ENCODE measurements at places on chromosomes 1 and 21.

GRCh38 chr1:80066060-80066459 lies 1059.5 kb upstream of the ADGRL4 start:
- DNase-seq = no peak

DNA sequence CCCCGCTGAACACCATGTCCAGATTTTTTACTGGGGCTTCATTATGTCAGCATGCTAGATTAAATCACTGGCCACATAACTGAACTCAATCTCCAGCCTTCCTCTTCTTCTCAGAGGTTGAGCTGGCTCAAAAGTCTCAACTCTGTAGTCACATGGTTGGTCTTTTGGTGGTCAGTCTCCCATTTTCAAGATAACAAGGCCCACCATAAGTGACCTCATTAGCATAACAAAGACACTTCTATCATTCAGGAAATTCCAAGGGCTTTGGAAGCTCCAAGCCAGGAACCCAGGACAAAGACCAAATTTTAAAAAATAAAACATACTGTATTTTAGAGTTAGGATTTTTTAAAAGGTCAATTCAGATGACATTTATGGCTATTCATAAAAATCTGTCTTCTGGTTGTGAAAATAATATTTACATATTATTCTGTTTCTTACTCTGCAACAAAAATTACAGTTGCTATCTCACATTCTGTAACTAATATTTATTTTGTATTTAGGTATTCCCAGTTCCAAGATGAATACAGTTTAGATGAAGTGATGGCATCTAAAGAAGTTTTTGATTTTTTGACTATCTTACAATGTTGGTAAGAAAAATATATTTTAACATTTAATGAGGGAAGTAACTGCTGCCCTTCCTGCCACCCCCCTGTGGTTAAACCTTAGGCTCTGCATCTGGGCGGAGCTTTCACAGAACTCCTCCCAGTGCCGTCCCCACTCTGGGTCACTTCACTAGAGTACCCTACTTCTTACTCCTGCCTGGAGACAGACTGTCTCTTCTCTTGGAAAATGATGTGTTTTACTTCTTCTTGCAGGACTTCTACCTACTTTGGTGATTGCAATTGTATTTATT lies 49.3 kb downstream of the SCP2 start:
- peak; percentile 26 for DNase-seq

GRCh38 chr1:229629261-229629660 lies 3.2 kb downstream of the URB2 start:
- DNase-seq = no peak

DNA sequence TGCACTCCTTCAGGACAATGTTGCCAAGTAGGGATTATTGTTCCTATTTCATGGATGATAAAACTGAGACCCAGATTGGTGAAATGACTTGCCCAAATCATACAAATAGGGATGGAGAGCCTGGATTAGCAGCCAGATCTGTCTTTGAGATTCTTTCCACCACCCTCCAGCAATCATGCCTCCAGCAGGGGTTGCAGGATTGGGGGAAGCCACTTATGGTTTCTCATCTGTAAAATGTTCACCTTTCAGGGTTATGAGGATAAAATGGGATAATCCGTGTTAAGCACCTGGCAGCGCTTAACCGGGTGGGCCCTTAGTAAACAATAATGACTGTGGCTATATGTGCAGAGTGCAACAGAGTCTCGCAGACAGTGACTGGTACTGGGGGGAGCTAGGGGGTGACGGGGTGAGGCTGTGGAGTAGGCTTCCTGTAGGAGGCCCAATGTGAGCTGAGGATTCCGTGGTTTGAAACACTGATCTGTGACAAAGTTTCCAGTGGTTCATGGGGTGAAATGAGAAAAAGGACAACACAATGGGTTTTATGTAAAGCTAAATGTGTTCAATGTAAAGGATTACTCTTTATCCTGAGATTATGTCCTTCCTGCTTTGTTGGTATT lies 33.7 kb upstream of the FOXO6 start:
- no peak for DNase-seq

DNA sequence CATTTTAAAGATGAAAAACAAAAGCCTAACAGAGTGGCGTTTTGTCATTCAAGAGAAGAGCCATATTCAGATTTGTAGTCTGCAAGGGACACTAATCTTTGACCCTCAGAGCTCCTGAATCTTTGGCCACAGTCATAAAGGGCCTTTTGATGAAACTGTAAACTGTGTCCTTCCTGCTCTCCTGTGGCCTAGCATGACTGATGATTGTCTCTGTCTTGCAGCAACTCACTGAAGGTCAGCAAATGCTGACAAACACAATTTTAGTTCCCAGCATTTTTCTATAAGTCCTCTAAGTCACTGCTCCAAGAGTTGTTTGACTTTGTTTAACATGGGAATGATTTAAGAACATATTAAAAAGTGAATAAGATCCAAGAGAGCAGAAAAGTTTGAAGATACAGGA lies 55.3 kb upstream of the PRELP start:
- no peak for DNase-seq

- no peak for DNase-seq
Measured at GRCh38 chr1:229012823-229013222, 258.1 kb upstream of the RAB4A start.

- no peak for DNase-seq
Measured at GRCh38 chr1:209613400-209614150, 30.1 kb downstream of the CAMK1G start.

DNA sequence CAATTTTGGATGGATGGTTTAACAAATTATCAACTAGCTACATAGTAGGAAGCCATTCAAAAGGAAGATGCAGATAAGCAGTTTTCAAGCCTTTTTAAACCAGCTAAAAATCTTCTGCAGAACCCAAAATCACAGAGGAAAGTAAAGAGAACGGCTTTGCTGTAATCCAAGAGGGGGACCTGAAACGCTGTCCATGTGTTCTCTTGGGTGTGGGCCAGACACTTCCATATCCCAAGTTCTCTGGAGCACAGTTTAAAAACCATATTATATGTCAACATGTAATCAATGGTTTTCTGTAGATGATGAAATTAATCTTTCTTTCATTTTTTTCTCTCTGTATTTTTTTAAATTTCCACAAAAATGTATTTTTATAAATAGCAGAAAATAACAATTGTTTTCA lies 90.5 kb downstream of the SELENOF start:
- no peak for DNase-seq

GRCh38 chr1:1204998-1205768 lies 1.2 kb downstream of the TNFRSF18 start:
- DNase-seq = no peak

DNA sequence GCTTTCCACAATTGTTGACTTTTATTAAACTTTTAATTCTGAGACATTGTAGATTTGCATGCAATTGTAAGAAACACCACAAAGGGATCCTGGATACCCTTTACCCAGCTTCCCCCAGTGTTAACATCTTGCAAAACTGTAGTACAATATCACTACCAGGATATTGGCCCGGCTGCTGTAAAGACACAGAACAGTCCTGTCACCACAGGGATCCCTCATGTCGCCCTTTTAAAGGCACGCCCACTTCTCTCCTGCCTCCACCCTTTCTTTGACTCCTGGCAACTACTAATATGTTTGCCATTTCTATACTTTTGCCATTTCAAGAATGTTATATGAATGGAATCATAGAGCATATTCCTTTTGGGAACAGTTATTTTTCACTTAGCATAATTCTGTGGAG lies 37.0 kb downstream of the NAV1 start:
- no peak for DNase-seq

- DNase-seq = no peak
Measured at GRCh38 chr1:103177108-103177775, 68.9 kb upstream of the COL11A1 start.

GRCh38 chr1:160646711-160647328 lies at the start of gene SLAMF1:
SLAMF1 (minus strand) TSS chr1:160647044; CDS start chr1:160646945, 99 bp downstream.
- peak; percentile 46 for DNase-seq

GRCh38 chr1:230422221-230422981 lies 3.7 kb downstream of the PGBD5 start:
- peak; percentile 39 for DNase-seq

- DNase-seq = peak; percentile 85
Measured at GRCh38 chr1:8560611-8561544, 243.0 kb downstream of the SLC45A1 start.

GRCh38 chr1:163628034-163628773 lies 306.4 kb downstream of the NUF2 start:
- no peak for DNase-seq
